Stimulated activated naive B cell treated with anti-CD40 and anti-IgM and Interleukin-4, amounts not matched to agents 10 μg/mL and 1 μg/mL and 100 μg/mL, for 72 hours (primary cell): ENCODE measurements at places on chromosomes 3 and 15.

DNA sequence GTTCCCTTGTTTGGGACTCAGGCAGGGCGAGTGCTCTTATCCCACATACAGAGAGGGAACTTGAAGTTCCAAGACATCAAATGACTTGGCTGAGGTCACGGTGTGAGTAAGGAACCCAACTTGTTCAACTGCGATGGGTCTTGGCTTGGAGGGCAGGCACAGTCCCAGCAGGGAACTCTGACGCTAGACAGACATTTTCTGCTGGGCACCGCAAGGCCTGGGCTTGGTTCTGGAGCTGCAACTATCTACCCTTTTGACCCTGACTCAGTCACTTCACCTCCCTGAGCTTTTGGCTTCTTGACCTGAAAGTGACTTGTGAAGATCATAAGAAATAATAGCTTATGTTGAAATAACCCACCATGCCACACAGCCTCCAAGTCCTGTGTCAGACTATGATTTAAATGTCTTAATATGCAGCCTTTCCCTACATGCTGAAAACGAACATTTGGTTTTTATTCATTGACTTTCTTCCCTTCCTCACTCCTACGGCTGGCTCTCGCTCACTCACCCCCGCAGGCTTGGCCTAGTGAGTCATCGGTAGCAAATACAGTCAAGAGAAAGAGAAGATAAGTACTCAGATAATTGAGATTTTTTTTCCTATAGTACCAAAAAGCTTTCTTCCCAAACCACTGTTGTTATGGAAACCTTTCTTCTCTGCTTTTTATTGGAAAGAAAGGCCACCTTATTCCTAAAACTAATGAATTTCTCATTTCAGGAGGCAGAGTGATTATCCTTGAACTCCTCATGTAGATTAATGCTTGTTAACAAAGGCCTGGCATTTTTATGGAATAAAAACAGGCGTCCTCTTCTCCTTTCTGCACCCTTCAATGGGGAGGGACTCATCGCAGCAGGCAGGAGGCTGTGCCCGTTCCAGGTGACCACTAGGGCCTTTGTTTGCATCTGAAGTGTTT is 178.4 kb downstream of the ATP10A start:
- DNase-seq: no peak

GRCh38 chr15:62717496-62717895 is 325.1 kb upstream of the TPM1 start:
- DNase-seq: no peak

DNA sequence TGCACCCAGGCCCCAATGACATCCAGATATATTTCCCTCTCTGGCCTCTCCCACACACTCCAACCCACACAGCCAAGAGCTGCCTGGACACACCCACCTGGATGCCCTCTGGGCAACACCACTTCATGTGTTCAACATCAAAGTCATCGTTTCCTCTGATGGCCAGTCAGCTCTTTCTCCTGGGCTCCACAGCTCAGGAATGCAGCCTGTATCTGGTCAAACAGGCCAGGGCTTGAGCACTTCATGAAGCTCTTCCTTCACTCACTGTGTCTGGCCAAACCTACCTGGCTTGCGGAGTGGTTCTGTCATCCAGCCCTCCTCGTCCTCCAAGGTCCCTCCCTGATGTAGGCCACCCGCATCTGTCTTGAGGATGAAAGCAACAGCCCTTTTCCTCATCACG is 35.8 kb upstream of the SLC6A11 start:
- DNase-seq: no peak

DNA sequence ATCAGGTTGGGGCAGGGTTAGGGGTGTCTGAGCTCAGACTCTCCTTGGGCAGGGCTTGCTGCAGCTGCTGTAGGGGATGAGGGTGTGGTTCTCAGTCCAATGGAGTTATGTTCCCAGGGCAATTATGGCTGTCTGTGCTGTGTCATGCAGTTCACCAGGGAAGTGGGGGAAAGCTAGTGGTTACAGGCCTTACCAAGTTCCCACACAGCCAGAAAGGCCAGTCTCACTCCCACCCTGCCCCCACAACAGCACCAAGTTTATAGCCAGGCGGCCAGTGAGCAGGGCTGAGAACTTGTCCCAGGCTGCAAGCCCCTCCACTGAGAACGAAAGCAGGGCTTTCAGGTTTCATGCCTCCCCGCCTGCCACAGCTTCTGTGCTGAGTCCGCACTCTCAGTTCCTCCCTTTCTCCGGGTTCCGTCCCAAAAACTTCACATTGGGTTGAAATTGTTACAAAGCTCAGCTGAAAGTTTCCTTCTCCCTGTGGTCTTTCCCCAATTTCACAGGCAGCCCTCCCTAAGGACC is 19.6 kb upstream of the CPOX start:
- no peak for DNase-seq

GRCh38 chr15:98427321-98427720 is 221.0 kb upstream of the IGF1R start:
- no peak for DNase-seq

GRCh38 chr3:23607184-23607847 is 198.4 kb upstream of the UBE2E1 start:
- DNase-seq: no peak

GRCh38 chr3:124730941-124731297 is 667 bp downstream of the UMPS start:
- DNase-seq: no peak

DNA sequence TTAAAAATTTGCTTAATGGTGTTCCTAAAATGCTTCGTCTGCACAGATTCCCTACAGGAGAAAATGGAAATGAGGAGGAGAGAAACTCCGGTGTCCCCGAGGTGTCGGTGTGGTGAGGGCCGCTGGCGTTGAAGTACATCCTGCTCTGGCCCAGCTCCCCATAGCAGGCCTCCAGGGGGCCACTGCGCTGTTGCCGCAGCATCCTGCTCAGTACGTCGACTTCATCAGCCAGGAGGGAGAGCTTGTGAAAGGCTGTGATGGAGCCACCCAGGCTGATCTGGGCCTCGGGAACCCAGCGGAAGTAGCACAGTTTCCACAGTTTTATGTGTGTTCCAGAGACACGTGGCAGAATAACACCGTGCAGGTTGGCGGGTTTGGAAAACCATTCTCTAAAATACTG is 37.8 kb downstream of the FAN1 start:
- no peak for DNase-seq

DNA sequence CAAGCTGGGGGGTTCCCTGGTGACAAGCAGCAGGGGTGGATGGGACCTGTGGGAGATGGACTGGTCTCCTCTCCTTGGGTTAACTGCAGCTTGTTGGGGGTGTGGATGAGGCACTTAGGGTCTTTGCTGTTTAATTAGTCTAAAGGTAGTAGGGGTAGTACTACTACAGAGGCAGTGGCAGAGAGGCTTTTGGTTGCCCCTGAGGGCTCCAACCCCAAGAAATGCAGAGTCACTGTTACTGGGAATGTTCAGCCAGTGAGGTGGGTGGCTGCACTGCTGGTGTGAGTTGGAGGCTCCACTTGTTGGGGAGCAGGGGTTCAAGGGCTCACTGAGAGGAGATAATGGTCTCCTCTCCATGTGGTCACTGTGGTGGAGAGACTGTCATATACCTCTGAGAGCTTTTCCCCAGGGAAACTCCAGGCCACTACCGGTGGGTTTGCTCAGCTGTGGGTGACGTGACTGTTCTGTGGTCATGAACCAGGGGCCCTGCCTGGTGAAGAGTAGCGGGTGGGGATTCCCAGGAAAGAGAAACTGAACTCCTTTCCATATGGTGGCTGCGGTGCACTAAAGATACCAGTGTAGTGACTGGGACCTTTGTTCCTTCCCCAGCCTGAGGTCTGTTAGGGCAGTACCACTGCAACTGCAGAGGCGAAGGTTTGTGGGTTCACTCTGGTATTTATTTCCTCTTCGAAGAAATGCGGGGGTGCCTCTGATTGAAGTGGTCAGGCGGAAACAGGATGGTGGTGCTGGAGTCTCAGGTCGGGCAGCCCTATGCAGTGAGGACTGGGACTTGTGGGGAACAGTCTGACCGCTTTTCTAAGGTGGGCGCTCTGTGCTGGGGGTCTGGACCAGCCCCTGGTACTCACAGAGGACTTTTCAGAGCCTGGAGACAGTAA is 68.9 kb upstream of the TNFSF10 start:
- DNase-seq: peak; percentile 93

DNA sequence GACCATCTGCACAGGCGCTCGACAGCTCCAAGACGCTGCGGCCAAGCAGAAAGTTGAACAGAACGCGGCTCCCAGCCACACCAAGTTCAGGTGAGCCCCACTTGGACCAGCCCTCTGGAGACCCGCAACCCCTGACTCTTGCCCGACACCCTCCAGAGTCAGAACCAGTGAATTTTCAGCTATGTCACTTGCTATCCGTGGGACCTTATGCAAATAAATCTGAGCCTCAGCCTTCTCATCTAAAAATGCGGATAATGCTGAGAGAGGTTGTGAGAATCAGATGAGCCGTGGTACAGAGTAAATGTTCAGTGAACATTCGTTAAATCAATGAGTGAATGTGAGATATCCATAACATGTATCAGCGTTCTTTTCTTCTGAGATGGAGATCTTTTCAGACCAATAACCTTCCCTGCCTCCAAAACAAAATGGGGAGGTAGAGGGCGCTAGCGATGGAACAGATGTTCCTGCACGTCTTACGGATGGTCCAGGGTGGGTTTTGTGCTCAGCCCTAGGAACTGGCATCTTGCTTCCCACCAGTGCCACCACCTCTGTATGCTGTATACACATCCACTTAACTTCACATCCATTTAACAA is 524 bp downstream of the MRPS11 start:
- DNase-seq: no peak

- no peak for DNase-seq
These were observed 135.5 kb downstream of the STT3B start for GRCh38 chr3:31668242-31668641.

DNA sequence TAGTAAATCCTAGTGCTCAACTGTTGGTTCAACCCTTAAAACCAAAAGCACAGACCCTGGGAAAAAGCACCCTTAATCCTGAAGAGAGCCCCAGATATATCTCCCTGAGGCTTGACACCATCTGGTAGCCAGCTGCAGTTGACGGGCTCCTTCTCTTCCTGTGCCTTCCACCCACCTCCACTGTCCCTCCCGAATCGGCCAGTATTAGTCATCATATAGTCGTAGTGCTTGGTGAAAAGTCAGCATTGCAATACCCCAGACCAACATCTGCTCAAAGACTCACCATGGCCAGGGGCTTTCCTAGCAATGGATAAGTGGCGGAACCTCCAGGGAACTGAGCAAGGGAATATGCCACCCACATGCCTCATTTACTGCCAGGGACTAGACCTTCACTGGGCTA is 125.6 kb upstream of the CRBN start:
- no peak for DNase-seq
